Stimulated activated CD8-positive, alpha-beta memory T cell treated with anti-CD3 and anti-CD28 coated beads, Interleukin-15, amount 100 ng/mL, for 4 hours (primary cell): ENCODE measurements at places on chromosomes 4 and X.

DNA sequence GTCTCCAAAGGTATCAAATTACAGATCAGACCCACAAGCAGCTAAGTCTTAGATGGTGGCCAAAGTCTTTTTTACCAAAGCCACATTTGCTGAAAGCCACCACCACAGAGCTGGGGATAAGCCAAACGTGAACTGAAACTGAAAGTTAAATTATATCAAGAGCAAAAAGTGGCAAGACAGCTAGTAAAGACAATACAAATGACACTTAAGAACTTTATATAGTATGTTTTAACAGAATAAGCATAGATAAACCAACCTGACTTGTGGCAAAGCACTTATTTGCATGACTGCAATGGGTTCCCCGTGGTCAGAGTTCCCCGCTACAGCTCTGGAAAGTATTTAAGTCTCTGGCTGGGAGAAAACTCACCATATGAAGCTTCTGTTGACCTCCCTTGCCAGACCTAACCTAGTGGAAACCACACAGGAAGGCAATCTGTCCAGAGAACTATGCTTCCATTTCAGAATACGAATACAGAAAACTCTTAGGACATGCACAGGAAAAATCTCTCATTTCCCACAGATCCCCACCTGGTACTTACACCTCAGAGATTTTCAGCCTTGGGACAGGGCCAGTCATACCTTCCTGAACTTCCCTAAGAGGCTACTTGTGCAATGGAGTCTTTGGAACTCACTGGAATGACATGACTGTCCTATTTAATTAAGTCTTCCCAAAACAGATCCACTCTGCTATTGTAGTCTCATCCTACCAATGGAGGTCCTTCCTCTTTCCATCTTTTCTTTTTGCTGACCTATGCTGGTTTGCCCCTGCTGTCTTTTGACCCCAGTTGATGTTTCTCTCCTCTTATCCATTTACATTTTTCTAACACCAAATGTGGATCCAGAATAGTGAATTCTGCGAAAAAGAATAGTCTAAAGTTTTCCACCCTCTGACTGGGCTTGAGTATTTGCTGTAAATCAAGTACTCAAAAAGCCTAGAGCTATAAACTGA is 225.1 kb downstream of the NR3C2 start:
- no peak for DNase-seq

- no peak for DNase-seq
These were observed 23.2 kb upstream of the AMELX start for GRCh38 chrX:11269996-11270395.

GRCh38 chrX:10208953-10209352 is 52.2 kb downstream of the CLCN4 start:
- DNase-seq, result no peak

DNA sequence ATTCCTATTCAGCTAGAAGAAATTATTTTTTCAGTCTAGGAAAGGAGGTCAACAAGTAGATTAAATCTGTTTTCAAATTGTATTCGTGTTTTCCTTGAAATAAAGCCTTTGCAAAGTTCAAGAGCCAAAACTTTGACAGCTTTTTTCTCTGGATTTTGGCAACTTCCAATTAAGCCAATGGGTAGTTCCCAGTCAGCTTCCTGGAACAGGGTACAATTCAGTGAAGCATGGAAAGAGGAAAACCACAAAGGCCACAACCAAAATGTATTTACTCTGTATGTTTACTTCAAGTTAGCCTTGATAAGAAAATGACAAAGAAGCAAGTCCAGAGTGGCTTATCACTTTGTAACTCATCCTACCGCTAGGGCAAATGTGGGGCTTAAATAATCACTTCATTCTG is 188.6 kb downstream of the COMMD8 start:
- DNase-seq, result no peak

GRCh38 chr4:172546782-172547181 is 621.8 kb upstream of the GALNT7 start:
- no peak for DNase-seq
